ENCODE measurements at places on chromosomes 4 and X.

DNA sequence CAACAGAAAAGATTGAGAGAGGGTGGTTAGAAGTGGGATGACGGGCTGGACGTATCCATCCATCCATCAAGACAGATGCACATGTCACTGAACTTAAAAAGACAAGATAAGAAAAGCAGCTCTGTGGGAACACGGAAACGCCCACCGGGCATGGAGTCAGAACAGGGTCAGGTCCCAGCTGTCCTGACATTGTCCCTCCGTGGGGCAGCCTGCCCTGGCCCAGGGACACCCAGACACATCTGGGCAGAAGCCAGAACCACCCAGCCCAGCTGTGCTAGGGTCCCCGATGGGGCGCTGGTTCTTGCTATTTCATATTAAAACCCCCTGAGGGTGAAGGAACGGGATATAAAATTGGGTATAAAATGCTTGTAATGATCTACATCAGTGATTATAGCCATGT is 88.5 kb downstream of the PPP2R2C start:
- no peak for DNase-seq

DNA sequence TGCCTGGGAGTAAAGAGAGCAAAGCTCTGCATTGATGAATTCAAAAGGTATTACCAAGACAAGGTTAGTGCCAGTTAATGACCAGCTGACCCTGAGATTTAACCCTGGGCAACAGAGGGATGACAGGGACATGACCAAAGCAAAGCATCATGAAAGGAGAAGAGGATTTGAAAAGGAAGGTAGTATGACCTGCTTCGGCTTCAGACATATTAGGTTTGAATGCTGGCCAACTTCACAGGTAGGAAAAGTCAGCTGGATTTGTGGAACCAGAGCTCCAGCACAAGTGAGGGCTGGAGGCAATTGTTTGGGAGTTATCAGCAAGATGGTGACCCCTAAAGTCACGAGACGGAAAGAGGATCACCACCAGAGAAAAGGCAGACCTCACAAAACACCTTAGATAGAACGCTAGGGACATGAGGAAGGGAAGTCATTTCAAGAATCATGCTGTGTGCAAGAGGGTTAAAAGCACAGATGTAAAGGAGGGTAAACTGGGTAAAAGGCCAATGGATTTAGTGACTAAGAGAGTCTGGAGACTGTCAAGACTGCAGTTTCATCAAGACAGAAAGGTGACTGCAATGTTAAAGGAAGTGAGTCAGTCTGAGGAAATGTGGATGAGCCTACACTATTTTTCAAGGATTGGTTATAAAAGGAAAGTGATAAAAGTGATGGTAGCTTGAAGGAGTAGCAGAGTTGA is 45.6 kb downstream of the SH3RF1 start:
- DNase-seq: no peak

- DNase-seq: no peak
These were observed 1655.8 kb upstream of the TENM3 start for GRCh38 chr4:180587379-180587778.

- no peak for DNase-seq
These were observed 37.0 kb downstream of the IRS4 start for GRCh38 chrX:108699368-108699767.

- DNase-seq: no peak
These were observed 482.1 kb upstream of the CPEB2 start for GRCh38 chr4:14520171-14520570.

GRCh38 chrX:112759512-112759911 is 79.8 kb upstream of the LHFPL1 start:
- no peak for DNase-seq

- no peak for DNase-seq
These were observed 19.4 kb downstream of the FHIP1A start for GRCh38 chr4:151428346-151428745.

GRCh38 chr4:168019019-168019651 is 73.2 kb upstream of the ANXA10 start:
- DNase-seq: no peak

GRCh38 chrX:51420610-51421009 is 75.8 kb downstream of the NUDT11 start:
- DNase-seq: no peak

- no peak for DNase-seq
These were observed 392.1 kb upstream of the FRG1 start for GRCh38 chr4:189548484-189549125.

- no peak for DNase-seq
These were observed 166.4 kb downstream of the DCLK2 start for GRCh38 chr4:150244600-150244999.

DNA sequence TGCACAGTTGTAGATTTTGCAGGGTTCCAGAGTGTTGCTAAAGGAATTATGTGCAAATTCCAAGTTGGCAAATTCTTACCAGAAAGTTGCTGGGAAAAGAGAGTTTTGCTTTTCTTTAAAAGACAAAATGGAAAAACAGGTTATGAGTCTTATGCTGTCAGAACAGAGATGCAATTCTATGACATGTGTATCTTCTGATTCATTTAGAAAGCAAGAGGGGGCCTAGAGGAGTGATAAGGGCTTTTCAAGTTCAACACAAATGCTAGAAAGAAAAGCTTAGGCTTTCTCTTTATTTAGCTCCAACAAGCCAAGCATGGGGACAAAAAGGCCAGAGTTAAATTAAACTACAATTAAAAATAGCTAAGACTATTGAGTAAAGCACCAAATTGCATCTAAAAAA is 72.4 kb upstream of the GATB start:
- DNase-seq: no peak

GRCh38 chrX:48937054-48937907 is 18.5 kb upstream of the PIM2 start:
- DNase-seq: peak; percentile 78

- no peak for DNase-seq
These were observed 78.2 kb downstream of the RTL5 start for GRCh38 chrX:72053508-72053907.

- DNase-seq: no peak
These were observed 42.5 kb downstream of the UNC5C start for GRCh38 chr4:95506264-95506663.

DNA sequence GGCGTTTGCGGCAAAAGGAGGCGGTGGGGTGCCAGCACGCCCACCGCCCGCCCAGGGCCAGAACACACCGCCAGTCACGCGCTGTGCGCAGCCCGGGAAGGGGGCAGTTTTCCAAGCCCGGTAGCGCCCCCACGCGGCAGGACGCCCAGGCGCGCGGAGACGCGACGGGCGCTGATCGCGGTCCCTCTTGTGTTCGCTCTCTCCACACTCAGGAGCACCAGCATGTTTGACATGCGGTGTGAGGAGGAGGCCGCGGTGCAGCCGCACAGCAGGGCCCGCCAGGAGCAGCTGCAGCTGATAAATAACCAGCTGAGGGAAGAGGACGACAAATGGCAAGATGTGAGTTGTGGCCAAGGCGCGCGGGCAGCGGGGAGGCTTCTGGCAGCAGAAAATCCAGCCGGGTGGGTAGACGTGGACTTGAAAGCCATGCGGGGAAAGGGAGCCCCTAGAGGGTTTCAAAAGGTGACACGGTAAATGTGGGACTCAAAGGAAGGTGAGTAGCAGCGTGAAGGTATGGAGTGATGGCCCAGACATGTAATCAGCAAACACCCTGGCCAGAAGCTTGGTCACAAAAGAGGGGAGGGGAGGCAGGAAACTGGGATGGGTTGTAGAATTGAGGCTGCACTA is 104.1 kb downstream of the PHOX2B start:
- no peak for DNase-seq

DNA sequence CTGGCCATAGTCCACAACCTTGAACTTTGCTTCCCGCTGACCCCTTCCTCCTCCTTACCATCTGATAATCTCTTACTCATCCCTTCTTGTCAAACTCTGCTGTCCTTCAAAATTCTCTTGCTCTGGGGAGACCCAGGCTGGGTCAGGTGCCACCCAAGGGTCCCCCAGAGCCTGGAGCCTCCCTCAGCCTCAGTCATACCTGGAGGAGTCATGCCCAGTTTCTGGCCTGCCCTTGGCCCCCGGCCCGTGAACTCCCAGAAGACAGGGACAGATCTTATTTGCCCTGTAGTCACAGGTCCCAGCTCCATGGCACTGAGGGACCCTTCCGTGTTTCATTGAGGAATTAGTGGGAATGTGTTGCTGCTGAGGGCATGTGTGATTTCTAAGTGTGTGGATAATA is 4.7 kb upstream of the GPR78 start:
- DNase-seq: no peak

DNA sequence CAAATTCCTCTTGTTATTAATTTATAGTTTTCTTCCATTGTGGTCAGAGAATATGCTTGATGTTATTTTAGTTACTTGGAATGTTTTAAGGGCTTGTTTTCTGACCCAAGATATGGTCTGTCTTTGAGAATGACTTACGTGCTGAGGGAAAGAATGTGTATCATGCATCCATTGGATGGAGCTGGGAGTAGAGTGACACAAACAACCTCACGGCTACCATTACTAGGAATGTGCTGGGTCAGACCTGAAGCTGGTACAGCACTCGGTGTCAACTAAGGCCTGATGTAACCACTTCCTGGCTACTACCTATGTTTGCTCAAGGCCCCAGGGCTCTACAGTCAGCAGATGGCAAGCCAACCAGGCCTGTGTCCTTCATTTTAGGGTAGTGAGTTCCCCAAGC is 257.8 kb downstream of the FAT4 start:
- no peak for DNase-seq

DNA sequence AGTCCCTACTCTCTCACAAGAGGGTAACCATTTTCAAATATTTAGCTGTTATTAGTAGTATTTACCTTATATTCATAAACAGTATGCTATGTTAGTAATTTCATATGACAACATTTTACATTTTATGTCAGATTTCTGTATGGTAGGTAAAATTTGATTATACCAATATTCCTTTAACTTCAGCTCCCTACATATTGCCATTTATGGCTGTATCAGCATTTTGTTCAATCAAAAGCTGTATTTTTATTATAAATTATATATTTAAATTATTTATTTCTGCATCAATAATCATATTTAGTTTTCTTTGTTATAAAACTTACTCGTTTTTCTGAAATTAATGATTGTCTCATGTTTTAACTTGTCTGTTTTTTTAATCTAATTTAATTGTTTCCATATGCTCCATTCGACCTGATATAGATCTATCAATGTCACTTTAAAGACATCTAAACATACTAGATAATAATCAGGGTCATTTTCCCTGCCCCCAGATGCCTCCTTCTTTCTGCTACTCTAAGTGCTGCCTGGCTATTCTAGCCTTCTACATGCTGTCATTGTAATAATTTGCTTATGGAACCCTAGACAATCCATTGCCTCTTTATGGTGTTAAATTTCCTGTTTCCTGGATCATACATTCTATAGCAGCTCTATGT is 1976.7 kb upstream of the ADGRL3 start:
- no peak for DNase-seq

DNA sequence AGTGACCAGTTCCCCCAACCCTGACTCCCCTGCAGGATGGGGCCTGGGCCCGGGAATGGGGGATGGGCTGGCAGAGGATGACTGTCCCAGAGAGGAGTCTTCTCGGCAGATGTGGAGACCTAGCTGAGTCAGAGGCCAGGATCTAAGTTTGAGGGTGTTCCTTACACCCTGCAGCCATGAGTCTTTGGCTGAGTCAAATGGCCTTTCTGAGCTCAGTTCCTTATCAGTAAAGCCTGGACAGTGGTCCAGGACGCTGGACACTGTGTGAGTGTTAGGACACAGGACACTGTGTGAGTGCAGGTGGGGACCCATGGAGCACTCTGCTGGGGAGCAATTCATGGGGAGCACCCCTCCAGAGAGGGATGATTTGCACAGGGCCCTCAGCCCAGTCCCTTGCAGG is 5.0 kb downstream of the IL9R start:
- DNase-seq: no peak

- DNase-seq: no peak
These were observed 144.5 kb downstream of the GC start for GRCh38 chr4:71639380-71639779.

- DNase-seq: peak; percentile 23
These were observed at the start of gene CNOT6L for GRCh38 chr4:77818602-77819403. TSS of gene CNOT6L (minus strand) at chr4:77819368. CDS start at chr4:77819308, 60 bp downstream.

DNA sequence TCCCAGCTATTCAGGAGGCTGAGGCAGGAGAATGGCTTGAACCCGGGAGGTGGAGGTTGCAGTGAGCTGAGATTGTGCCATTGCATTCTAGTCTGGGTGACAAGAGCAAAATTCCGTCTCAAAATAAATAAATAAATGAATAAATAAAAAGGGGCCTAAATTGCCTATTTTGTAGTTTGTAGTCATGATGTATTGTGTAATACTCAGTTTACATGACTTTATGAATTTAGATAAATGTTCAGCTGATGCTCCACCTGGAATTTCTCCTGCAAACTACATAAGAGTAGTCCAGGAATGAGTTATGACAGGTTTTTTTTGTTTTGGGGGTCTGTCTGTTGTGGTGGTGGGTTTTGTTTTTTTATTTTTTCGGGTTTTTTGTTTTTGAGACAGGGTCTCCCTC is 31.1 kb downstream of the RBMX start:
- no peak for DNase-seq

DNA sequence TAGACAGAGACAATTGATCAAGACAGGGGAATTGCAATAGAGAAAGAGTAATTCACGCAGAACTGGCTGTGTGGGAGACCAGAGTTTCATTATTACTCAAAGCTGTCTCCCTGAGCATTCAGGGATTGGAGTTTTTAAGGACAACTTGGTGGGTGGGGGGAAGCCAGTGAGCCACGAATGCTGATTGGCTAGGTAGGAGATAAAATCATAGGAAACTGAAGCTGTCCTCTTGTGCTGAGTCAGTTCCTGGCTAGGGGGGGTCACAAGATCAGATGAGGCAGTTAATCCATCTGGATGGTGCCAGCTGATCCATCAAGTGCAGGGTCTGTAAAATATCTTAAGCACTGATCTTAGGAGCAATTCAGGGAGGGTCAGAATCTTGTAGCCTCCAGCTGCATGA is 358.6 kb downstream of the GPM6A start:
- no peak for DNase-seq

GRCh38 chr4:2254665-2255500 is 7.0 kb downstream of the MXD4 start:
- no peak for DNase-seq

- no peak for DNase-seq
These were observed 44.5 kb downstream of the SLC2A9 start for GRCh38 chr4:9976781-9977180.

DNA sequence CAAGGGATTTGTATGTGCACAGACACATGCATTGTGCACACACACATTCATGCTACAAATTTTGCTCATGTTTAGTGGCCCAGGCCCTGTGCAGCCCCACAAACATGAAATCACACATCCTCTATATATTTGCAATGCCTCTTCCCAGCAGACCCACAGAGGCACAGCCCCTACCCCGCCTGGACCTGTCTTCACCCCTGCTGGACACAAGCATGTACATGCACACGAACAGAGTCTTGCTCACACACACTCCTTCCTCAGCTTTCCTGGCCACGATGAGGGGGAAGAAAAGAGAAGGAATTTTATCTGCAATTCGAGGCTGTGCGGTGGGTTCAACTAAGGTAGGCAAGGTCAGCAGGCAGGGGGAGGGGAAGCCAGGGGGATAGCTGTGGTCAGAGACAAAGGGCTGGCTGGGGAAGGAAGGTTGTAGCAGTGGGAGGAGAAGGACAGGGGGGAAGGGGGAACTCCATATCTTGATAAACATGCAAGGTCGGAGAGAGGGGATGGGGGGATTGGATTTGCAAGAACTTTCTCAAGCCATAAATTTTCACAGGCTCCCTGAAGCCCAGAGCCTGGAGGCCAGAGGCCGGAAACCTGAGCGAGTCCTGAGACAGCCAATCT is 156.4 kb downstream of the EFNB1 start:
- no peak for DNase-seq
